Uterus (tissue), 4 donors: ENCODE measurements at places on chromosomes 2 and 18. TPM values are rescaled to one million over a fixed set of nuclear protein-coding genes. Genes with fewer than 3 reads are reported as not detected.

DNA sequence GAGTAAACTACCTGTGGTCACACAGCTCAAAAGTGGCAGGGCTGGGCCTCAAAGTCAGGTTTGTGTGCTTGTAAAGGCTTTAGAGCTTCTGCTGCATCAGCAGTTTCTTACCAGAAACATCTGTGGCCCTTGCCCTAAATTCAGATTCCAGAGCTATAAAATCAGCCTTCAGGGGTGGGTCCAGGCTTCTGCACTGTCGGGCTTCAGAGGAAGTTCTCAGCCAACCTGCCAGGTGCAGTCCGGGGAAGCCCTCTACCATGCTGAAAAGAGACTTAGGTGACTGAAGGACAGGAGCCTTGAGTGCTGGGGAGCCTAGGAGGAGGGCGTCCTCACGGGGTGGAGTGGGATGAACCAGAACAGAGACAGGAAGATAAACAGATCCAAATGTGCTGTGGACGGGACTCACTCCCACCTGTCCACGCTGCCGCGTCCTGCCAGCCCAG is 69.9 kb upstream of the HS6ST1 start:
- DNase-seq: peak; percentile 4

The SOX11 gene
- total RNA-seq: not detected

DNA sequence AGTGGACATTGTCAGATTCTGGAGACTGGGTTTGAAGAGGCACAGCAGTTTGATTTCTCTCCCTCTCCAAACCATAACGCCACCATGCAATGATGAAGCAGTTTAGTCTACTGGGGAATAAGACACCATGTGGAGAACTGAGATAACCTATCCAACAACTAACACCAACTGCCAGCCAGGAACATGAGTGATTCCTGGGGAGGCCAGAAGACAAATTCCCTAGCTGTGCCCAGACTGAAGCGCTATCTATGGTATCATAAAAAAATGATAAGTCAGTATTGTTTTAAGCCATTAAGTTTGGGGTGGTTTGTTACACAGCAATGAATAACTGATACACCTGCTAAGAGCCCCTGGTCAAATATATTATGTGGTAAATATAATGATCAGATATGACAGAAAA is 129.3 kb downstream of the EXOC6B start:
- DNase-seq: no peak

The PRSS56 gene
- not detected for total RNA-seq

- no peak for DNase-seq
Observed at GRCh38 chr2:212713681-212714080, 175.1 kb upstream of the ERBB4 start.

DNA sequence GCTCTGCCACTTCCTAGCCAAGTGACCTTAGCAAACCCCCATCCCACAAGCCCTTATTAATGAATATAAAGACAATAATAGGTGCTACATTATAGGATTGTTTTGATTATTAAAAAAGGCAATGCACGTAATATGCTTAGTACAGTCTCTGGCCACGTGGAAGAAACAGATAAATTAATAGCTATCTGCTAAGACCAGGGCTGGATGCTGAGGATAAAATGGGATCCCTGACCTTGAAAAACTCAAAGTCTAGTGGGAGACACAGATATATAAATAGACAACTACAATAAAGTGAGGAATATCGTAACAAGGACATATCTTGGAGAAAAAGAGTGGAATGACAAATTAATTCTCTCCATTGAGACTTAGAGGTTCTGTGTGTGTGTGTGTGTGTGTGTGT is 29.9 kb upstream of the PARD3B start:
- DNase-seq: no peak

- no peak for DNase-seq
Observed at GRCh38 chr2:58649756-58650155, 408.6 kb upstream of the FANCL start.

DNA sequence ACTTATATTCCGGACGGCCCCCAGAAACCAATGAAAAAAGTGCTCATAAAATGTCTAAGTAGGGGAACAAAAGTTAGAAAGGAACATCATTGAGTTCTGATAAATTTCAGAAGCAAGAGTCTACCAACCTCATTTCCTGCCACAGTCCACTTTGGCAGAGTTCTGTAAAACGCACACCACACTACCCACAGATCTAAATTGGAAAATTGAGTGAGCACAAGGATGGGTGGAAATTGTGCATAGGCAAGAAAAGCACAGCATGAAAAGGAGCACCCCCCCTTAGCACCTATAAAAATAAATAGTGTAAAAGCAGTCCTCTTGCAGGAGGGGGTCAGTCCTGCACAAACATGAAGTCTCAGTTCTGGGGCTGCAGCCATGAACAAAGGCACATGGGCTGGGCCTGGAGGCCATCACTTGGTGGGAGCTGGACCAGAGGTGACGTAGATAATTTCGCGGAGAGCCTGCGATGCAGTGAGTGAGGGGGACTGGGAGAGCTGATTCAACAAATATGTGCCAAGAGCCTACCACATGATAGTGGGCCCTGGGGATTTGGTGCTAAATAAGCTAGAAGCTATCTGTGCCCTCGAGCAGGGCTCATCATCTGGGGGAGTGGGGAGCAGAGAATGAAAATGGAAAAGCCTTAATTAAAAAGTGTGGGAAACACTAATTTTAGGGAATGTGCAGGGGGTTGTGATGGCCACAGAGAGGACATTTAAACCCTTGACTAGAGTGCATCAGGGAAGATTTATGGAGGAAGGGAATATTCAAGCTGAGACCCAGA is 48.9 kb upstream of the SPP2 start:
- DNase-seq: no peak

The NEUROD1 gene
- total RNA-seq: not detected

- no peak for DNase-seq
Observed at GRCh38 chr2:187139469-187139868, 290.5 kb upstream of the ZSWIM2 start.

DNA sequence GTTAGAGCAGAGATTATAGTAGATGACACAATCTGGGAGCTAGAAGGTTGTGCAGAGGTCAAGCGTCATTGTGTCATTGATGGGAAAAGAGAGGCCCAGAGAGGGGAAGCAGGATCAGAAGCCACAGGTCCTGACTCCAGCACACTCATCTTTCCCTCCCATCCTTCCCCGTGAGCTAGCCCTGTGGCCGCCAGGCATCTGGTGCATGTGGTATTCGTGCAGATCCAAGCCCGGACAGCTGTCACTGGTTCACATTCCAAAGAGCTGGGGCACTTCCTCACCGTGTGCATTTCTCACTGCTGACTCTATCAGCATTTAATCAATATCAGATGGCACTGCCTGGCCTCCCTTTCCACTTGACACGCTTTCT is 94.1 kb upstream of the THOC1 start:
- DNase-seq: peak; percentile 50

DNA sequence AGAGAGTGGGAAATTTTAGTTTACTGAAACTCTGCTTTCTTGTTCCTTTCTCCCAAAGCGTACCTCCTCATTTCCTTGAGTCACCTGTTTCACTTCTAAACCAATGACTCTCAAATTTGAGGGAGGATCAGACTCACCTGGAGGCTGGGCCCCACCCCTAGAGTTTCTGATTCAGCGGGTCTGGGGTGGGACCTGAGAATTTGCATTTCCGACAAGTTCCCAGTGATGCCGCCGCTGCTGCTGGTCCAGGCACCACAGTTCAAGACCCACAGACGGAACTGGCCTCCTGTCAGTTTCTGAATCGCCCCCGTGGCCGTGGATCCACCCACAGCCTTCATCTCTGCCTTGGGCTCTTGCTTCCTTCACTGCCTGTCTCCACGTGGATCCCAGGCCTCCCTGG is 44.9 kb upstream of the PELI1 start:
- no peak for DNase-seq

GRCh38 chr2:180591947-180592346 is 388.5 kb upstream of the UBE2E3 start:
- DNase-seq: no peak

DNA sequence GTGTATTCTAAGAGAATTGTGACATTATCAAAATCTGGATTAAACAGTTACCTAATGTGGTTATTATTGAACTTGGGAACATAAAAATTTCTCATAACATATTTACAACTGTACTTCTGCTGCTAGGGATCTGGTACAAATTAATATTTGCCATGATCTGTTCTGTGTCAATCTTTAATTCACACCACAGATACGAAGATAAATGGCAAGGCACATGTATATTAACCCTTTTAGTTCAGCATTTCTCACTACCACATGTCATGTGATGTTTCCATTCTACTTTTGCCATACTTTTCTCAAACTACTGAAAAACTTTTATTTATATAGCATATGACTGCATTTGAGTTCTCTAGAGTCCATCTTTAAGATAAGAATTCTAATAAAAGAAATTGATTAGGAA is 295.3 kb upstream of the DDX18 start:
- no peak for DNase-seq

The NAPG gene
- total RNA-seq: 60.6 TPM

DNA sequence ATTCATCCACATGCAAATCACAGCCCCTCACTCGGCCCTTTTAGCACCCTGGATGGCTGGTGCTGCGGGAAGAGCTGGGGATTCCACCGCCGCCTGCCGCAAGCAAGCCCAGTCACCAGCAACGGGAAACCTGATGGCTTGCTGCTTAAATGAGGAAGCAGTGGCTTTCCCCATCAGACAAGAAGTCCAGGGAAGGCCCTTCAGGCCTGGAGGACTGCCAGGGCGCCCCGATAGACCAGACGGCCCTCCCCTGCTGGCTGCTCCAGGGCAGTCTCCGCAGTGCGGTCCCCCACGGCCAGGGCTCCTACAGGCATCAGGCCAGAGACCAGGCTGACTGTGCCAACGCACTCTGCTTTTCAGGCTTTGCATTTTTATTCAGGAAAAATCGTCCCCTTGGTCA is 439.1 kb downstream of the EIPR1 start:
- DNase-seq: no peak

GRCh38 chr2:35614640-35615039 is 740.9 kb upstream of the CRIM1 start:
- DNase-seq: no peak

DNA sequence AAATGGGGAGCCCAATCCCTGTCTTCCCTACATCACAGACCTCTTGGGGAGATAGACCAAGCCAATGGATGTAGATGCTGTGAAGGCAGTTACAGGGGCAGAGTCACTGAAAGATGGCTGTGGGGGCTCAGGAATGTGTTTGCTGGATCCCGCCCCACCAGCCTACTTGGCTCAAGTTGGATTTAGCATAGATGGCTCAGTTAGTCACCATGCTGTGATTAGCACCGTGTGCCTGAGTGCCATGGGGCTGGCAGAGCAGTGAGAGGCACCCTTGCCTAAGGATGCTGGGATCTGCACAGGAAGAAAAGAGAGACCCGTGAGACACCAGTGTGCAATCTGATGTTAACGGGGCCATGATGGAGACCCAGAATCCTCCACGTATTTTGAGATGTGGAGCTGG is 228.3 kb downstream of the DYSF start:
- DNase-seq: no peak

DNA sequence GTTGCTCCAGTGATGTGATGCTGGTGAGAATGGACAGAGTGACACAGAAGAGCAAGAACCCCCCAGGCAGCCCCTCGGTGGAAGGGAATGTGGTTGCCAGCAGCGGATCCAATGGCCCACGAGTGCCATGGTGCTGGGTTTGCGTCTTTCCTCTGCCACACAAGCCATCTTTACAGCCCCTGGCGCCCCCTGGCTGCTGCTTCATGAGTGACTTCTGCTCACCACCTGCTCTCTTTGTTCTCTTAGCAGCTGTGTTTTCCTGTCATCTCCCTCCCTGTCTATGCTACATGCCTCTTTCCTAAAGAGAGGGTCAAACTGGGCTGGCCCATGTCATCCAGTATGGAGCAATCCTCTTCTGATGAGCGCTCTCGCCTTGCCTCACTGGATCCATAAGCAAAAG is 300.0 kb upstream of the SMIM21 start:
- DNase-seq: no peak

The MYCN gene
- not detected for total RNA-seq

DNA sequence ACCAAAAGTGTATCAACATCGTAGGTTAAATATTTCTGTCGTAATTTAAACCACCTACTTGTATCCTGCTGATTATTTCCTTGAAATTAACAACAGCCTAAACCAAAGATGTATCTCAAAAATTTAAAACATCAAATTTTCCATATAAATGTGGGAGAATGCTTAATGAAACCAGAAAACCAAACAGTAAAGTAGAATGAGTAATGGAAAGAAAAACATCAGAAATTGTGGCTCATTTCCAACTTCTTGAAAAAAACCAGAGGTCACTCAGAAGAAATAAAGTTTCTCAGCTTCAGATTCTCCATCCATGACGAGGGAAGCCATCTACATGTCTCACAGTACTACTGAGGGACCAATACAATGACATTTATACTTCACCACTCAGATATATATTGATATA is 296.5 kb downstream of the NOL4 start:
- DNase-seq: no peak

DNA sequence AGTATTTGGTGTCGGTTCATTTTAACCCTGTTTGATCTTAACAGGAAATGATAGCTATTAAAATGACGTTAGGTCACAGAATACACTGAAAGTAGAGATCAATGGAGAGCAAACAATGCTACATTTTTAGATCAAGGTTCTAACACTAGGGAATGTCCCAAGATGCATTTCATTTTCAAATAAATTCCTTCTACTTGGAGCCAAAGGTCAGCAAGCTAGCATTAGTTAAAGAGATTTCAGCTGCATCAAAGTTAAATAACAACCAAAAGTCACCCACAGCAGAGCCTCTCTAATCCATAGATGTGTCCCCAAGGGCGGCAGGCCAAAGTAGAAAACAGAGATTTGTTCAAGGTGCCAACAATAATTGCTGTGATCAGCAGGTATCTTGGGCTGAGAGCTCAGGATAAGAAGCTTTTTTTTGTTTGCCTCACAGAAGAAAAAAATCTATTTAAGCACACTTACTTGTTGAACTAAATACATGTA is 1233.6 kb upstream of the TMEFF2 start:
- DNase-seq: no peak

The LINC00305 gene
- not detected for total RNA-seq

DNA sequence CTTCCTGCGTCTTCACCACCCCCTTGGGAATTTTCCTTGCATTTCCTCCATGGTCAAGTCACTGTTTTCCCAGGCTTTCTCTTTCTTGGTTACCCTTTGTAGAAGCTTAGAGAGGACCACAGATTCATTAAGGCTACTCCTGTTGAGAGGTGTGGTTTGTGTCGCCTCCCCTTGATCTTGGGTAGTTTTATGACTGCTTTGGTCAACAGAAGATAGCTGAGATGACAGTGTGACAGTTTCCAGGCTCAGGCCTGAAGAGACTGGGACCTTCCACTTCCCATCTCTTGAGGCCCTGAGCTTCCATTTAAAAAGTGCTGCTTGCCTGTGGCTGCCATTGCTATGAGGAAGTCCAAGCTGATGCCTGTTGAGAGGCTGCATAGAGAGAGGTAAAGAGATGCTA is 5.4 kb downstream of the ACOXL start:
- DNase-seq: no peak

GRCh38 chr2:165794536-165794928 is 485 bp upstream of the GALNT3 start:
- DNase-seq: peak; percentile 14

The PJVK gene
- 7.5 TPM for total RNA-seq

GRCh38 chr2:189150033-189150432 is 29.5 kb downstream of the COL5A2 start:
- no peak for DNase-seq

The AMER3 gene
- not detected for total RNA-seq

- DNase-seq: no peak
Observed at GRCh38 chr2:28047681-28048080, 157.2 kb downstream of the BABAM2 start.

The IL36RN gene
- total RNA-seq: not detected

- no peak for DNase-seq
Observed at GRCh38 chr2:210389856-210390255, 74.9 kb upstream of the MYL1 start.
